ENCODE measurements at places on chromosomes 4 and X. TPM values are rescaled to one million over a fixed set of nuclear protein-coding genes. Genes with fewer than 3 reads are reported as not detected.

- no peak for DNase-seq
Observed at GRCh38 chrX:5559386-5559785, 669.3 kb downstream of the NLGN4X start.

DNA sequence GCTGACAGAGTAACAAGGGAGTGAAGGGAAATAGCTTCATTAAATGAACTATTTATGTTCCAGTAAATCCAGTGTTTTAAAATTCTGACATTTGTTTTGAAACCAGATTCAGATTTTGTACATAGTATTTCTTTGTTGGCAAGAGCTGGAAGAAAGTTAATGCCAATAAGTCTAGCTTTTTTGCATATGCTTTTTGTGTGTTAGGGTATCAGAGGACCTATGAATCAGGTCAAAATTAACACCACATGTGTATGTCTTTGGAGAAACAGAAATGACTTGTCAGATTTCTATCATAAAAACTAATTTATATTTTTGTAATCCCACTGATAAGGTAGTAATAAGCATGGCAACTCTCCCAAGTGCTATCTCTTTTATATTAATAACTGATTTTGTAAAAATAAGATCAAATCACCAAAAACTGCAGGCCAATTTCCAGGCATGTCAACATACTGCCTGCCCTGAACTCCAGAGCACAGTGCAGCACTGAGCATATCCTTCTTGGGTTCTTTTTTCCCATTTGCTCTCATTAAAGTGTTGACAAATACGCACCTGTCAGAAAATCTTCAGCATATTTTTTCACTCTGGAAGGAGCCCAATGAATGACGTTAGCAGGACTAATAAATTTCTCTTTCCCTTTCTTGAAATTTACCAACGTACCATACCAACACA lies 65.5 kb downstream of the SH3RF1 start:
- no peak for DNase-seq

DNA sequence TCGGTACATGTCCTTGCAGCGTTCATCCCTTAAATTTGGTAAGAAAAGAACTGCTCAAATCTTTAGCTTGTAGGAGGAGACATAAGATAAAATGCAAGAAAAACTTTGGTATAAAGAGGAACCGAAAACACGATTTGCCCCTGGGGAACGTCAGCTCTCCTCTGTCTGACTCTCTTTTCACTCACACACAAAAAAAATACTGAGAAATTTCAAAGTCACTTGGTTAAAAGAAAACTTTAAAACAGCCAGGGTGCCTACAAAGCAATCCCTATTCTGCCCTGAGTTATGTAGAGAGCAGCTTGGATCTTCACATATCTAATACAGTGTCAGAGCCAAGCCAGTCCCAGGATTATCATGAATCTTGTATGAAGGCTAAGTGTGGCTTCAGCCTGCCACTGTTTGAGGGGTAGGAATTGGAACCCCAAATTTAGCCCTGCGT lies 248.5 kb upstream of the CXXC4 start:
- DNase-seq, result no peak

DNA sequence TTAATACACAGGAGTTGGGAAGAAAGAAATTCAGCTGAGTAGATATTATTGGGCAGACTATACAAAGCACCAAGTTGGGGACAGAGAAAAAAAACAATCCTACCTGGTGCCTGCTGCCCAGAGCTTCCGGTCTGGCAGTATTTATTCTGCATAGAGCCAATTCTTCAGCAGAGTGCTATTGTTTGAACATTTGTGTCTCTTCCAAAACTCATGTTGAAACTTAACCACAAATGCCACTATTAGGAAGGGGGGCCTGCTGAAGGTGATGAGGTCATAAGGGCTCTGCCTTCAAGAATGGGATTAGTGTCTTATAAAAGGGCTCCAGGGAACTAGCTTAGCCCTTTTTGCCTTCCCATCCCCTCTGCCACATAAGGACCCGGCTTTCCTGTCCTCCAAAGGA lies 136.2 kb downstream of the EVC2 start:
- DNase-seq, result no peak

GRCh38 chr4:1345903-1346780 lies 866 bp upstream of the UVSSA start:
- peak; percentile 64 for DNase-seq

DNA sequence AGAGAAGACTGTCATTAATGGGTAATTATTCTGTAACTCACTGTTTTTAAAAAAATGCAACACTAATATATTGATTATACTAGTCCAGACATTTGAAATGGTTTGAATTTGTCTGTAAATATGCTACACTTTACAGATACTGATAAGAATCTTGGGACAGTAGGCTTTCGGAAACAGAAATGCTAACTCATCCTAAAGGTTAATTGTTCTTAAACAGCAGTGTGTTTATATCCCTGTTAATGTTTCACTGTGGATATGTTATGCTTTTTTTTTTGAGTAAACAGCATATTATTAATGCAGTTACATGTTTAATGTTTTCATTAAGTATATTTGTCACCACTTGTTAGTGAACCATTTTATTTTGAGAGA lies 31.4 kb downstream of the EXOC1 start:
- no peak for DNase-seq

GRCh38 chrX:48467281-48467761 lies 2.7 kb downstream of the SLC38A5 start:
- no peak for DNase-seq

DNA sequence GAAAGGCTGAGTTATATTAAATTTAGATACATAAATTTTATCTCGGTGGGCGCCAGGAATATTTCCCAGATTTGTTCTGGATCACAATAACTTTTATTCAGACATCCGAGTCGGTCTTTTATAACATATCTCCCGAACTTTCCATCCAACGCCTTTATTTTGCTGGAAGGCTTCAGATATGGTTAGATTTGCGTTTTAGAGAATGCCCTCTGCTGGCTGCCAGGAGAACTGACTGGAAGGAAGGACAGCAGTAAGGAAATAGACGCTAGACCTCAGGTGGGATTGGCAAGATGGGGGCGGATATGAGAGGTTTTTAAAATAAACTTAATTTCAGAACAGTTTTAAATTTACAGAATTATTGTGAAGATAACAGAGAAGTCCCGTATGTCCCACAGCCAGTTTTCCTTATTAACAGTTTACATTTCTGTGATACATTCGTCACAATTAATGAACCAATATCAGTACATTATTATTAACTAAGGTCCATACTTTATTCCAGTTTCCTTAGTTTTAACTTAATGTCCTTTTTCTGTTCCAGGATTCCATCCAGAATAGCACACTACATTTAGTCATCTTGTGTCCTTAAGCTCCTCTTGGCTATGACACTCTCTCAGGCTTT lies 4.6 kb upstream of the KANTR start:
- no peak for DNase-seq

DNA sequence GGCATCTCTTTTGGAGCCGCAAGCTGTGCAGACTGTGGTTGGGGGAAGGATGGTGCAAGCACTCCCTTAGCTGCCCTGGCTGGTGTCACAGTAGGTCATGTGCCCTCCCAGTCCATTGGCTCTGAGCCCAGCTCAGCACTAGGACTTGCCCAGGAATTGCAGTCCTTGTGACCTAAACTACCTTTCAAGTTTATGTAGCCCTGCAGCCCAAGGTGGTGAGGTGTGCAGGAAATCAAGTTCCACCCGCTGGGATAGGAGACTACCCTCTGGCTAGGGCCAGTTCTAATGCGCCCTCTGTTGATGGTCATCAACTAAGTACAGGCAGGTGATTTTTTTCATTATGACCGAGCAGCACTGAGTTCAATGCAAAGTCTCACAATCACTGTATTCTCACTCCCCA lies 335.2 kb downstream of the UBE2NL start:
- peak; percentile 35 for DNase-seq

DNA sequence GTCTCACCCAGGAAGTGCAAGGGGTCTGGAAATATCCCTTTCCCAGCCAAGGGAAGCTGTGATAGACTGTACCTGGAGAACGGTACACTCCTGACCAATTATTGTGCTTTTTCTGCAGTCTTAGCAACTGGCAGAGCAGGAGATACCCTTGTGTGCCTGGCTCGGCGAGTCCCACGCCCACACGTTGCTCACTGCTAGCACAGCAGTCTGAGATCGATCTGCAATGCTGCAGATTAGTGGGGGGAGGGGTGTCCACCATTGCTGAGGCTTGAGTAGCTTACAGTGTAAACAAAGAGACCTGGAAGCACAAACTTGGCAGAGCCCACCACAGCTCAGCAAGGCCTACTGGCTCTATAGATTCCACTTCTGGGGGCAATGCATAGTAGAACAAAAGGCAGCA lies 138.5 kb downstream of the CHRDL1 start:
- no peak for DNase-seq

GRCh38 chrX:125503769-125504168 lies 184.1 kb downstream of the TEX13C start:
- DNase-seq, result no peak

IGFBP7 gene
- polyA plus RNA-seq, result 266 TPM

RASGEF1B gene
- polyA plus RNA-seq, result 13.4 TPM

P2RY10 gene
- 0.23 TPM for polyA plus RNA-seq

PPEF2 gene
- polyA plus RNA-seq, result 0.06 TPM

CFAP47 gene
- 0.63 TPM for polyA plus RNA-seq

All from left lung (tissue), 14 donors.